ENCODE measurements at places on chromosomes 2 and 18.

DNA sequence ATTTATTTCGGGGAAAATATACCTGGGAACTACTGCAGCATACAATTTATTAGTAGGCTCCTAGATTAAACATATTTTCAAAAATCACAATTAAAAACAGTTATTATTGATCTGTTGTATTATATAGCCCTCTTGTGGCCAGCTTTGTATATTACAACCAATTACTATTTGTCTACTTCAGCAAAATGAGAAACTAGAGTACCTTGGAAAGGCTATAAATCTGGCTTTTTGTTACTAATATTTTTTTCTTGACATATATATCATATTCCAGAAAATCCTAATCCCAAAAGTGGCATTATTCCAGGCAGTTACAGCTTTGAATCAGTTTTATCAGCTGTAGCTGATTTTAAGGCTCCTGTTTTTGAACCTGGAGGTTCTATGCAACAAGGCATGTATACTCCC is 101.2 kb downstream of the UBR3 start:
- DNase-seq: peak; percentile 26

GRCh38 chr2:204361738-204362137 is 183.5 kb upstream of the PARD3B start:
- DNase-seq: no peak

GRCh38 chr2:187349326-187349944 is 98.6 kb downstream of the CALCRL start:
- no peak for DNase-seq

- no peak for DNase-seq
Observed at GRCh38 chr2:120797421-120798221, 62.0 kb downstream of the GLI2 start.

- no peak for DNase-seq
Observed at GRCh38 chr2:72961036-72961720, 43.9 kb downstream of the EMX1 start.

GRCh38 chr2:218024871-218025270 is 22.1 kb upstream of the TNS1 start:
- DNase-seq: no peak
